ENCODE measurements at places on chromosomes 2 and 18.

GRCh38 chr2:201975434-201975833, 58.2 kb upstream of the FZD7 start:
- DNase-seq: no peak

GRCh38 chr2:53768242-53768542, 588 bp downstream of the CHAC2 start:
- no peak for DNase-seq

GRCh38 chr2:149586898-149587219, 716 bp downstream of the MMADHC start:
- DNase-seq: no peak

GRCh38 chr2:127175751-127176354, 44.2 kb downstream of the CYP27C1 start:
- DNase-seq: no peak

DNA sequence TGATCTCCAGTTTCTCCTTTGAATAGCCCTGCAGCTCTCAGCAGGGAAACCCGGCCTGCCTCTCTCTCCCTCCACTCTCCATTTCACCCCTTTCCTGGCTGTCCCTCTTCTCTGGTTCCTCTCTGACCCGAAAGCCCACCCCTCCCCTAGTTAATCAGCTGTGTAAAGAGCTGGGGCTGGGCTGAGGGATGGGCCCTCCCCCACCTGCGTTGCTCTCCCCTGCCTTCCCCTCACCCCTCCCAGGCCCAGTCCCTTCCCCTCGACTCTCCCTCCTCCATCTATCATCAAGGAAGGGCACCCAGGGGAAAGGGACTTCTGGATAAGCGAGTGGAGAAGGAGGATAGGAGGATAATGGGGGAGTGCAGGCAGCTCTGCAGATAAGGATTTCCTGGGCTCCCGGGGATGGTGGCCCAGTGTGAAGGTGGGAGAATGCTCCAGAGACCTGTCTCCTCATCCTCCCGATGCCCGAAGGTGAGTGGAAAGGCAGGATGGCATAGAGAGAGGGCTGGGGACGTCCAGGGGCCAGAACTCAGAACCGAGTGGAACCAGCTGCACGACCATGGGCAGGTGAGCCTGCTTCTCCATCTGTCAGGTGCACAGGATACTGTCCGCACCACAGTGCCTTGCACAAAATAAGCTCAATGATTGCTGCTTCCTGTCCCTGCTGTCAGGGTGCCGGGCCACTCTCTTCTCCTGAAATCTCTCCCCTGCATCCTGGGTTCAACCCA, 12.0 kb downstream of the SLC30A3 start:
- DNase-seq: no peak

GRCh38 chr2:29202819-29203495, 87.7 kb downstream of the CLIP4 start:
- peak; percentile 17 for DNase-seq

Measured in hematopoietic multipotent progenitor cell treated with erythropoietin and hydrocortisone succinate and interleukin-3 and kit ligand, for 6 days (in vitro differentiated cells).